ENCODE measurements at places on chromosomes 1 and 21.

DNA sequence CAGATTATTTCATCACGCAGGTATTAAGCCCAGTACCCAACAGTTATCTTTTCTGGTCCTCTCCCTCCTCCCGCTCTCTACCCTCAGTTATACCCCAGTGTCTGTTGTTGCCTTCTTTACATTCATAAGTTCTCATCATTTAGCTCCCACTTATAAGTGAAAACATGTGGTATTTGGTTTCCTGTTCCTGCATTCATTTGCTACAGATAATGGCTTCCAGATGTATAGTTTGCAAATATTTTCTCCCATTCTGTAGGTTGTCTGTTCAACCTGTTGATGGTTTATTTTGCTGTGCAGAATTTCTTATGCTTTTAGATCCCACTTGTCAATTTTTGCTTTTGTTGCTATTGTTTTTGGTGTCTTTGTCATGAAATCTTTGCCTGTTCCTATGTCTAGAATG lies 21.1 kb upstream of the KCNH1 start:
- peak; percentile 40 for DNase-seq

DNA sequence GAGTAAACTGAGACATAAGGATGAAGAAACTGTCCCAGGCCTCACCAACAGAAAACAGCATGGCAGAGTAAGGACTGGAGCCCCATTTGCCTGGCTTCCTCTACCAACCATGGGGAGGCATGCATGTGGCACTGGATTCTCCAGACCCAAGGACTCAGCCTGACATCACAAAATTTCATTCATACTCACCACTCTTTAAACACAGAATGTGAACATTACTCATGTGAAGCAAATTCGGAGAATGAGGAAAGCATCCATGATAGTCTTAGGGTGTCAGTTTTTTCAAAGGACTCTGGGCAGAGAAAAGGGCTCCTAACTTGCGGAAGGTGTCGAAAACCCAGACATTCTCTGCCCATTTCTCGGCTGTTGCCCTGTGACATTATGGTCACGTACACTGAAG lies 83.9 kb downstream of the PCNX2 start:
- no peak for DNase-seq

DNA sequence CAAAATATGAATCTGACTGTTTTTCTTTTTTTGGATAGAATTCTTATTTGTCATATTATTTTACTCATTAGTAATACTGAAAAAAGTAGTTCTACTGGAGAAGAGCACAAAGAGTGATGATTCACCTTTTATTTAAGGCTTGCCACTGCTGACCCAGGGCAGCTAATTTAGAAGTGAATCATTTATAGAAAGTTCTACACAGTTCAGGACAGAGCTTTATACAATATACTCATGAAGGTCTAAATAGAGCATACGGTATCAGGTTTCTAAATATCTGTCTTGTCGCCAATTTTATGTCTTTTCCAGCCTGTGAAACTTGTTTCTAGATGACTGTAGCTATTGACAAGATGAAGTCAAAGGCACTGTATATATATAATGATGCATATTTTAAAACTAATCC lies 25.0 kb downstream of the GIPC2 start:
- peak; percentile 96 for DNase-seq

GRCh38 chr1:89206373-89206772 lies 7.6 kb upstream of the GBP4 start:
- DNase-seq: no peak

DNA sequence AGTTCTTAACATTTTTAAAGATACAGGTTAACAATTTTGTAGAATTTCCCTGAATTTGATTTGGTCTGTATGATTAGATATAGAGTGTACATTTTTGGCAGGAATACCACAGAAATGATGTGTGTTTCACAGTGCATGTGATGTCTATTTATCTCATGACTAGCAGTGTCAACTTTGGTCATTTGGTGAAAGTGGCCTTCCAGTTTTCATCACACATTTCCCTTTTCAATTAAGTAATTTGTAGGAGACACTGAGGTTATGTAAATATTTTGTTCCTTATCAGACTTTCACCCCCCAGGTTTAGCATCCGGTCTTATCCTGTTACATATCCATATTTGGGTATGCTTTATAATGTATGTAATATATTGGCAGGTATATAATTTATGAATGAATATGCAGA lies 41.8 kb downstream of the MAP3K7CL start:
- DNase-seq: no peak

- no peak for DNase-seq
These were observed 200.6 kb downstream of the TRABD2B start for GRCh38 chr1:47796626-47797025.

DNA sequence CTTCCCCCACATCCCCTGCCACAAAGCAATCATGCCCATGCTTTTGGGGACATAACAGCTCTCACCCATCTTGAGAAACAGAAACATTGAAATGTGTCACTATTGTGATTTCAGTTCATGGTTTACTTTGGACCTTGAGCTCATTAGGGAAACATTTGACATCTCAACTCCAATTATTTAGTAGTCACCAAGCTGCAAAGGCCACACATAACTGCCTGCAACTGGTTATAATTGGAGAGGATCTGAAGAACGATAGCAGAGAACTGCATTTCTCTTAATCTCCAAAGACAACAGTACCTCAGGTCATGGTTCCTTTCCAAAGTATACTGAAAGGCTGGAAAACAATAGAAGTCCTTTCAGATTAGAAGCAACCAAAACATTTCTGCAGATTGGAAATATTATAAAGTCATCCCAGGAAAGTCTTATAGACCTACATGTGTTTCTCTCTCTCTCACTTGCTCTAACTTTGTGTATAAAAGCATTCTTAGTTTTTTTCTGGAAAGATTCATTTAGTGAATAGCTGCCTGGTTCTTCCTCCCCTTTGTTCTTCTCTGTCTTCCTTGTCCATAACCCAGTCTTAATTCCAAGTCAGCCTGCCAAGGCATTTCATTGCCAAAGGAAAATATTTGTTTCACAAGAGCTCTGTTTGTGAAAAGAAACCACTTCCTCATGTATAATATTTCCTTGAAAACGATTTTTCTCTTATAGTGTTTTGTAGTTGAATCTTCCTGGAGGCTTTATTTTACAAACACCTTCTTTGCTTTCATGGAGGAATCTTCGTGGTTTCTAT lies 426.8 kb downstream of the ADGRL2 start:
- DNase-seq: peak; percentile 51

GRCh38 chr1:201022493-201022819 lies 1.1 kb downstream of the KIF21B start:
- no peak for DNase-seq

DNA sequence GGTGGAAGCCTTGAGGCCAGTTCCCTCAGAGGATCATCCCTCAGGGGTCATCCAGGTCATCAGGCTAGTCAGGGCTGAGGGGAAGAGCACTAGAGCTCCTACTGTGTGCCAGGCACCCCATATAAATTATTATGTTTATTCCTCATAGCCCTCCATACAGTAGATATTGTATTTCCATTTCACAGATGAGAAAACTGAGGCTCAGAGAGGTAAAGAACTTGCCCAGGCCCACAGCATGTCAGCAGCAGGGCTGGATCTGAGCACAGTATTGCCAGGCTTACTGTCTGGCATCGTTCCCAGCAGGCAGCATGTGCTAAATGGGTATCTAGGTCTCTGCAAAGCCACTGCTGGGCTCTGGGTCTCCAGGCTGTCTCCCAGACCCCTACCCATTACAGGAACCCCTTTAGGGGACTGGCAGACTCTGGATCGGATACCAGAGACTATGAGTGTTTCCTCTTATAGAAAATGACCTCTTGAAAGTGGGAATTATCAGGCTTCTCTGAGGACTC lies 153.3 kb downstream of the PTPRU start:
- DNase-seq: no peak

GRCh38 chr1:79235301-79236002 lies 228.9 kb upstream of the ADGRL4 start:
- peak; percentile 29 for DNase-seq

DNA sequence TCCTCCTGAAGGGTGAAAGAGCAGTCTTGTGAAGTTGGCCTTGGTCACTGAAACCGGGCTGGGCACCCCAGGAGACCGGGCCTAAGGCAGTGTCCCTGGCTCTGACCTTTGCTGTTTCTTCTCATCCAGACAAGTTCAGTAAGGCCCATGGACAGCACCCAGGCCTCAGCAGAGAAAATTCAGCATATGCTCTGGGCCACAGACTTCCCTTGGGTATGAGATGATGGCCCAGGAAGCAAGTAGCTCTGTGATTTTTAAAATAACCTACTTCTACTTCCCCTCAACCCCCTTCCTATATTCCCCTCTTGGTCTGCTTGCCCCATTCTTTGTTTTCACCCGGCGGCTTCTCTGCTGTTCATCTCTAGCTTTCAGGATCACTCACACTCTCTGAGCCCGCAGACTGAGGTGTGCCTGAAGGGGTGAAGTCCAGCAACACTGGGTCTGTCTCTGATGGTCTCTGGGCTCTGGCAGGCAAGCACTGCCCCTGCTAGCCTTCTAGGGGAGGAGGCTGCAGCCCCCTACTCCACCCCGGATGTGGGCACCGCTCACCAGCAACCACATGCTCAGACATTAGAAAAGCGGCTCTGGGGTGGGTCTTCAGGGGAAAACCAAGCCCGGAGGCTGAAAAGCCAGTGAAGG lies 2.9 kb upstream of the GPR25 start:
- no peak for DNase-seq

DNA sequence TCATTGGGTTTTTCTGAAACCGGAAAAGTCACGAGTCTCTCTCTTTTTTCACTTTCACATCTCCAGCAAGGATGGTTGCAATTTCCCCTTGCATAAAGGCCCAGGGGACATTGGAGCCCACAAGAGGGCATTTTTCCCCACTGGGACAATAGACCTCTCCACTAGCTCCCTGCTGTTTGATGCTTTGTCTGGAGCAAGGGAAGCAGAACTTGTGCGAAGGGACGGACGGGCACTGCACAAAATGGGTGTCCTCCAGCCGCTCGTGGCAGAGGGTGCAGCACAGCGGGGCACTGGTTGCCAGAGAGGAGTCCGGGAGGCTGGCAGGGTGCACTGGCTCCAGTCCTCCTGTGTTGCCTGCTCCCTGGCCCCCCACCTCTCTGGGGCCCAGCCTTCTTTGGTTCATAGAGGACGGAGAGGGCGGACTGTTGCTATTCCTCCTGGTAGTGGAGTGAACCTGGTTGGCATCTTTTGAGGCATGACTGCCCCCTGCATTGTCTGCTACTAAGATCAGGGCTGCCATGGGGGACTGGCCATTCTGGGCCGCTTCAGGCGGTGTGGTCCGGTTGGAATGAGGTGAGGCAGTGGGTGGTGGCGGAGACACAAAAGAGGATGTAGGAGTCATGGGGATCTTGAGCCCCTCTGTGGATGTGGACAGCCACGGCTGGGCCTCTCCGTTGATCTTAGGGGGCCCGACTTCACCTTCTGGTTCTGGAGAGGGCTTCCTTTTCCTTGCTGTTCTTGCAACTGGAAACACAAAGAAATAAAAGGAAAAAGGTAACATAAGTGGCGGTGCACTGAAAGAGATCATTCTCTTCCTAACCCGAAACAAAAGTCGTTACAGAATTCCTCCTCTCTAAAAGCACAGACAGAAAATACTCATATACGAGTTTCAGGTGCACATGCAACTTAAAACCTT lies 2.6 kb downstream of the IRF2BP2 start:
- DNase-seq: peak; percentile 44

DNA sequence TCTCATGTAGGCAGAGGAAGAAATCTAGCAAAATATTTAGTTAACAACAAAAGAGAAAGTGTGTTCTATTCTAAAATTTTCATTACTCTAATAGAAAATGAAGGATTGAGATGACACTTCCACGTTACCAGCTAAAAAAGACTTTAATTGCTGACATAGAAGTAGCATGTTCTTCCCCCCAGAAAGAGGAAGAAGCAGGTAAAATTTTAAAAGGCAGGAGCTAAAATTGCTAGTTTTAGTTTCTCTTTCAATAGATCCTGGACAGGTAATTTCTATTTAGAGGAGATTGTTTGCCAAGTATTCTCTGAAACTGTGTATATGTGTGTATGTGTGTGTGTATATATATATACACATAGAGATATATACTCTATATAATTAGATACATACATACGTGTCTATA lies 248.1 kb upstream of the FMN2 start:
- DNase-seq: no peak

GRCh38 chr1:96887501-96887900 lies 165.9 kb downstream of the PTBP2 start:
- no peak for DNase-seq

DNA sequence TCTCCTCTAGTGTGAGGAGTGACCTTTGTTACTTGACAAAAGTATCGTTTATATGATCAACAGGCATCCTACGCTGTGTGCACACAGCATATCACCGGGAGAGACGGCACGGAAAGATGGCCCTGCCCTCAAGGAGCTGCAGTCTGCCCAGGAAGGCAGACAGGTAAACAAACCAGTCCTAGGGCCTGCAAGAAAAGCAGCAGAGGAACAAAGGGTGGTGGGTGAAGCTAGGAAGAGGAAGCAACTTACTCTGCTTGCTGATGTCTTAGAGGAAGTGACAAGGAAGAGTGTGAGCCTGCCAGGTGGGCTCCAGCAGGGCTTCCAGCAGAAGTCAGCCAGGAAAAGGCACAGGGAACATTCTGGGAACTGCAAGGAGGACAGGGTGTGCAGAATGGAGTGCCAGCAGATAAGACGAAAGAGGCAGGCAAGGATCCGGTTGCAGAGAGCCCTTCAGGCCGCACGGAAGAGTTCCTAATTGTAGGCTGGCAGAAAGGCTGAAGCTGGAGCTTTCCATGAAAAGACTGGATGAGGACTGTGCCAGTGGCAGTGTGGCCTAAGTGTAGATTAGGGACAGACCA lies 106.7 kb downstream of the SLC45A1 start:
- no peak for DNase-seq

GRCh38 chr1:20184997-20185833 lies 681 bp upstream of the UBXN10 start:
- no peak for DNase-seq

DNA sequence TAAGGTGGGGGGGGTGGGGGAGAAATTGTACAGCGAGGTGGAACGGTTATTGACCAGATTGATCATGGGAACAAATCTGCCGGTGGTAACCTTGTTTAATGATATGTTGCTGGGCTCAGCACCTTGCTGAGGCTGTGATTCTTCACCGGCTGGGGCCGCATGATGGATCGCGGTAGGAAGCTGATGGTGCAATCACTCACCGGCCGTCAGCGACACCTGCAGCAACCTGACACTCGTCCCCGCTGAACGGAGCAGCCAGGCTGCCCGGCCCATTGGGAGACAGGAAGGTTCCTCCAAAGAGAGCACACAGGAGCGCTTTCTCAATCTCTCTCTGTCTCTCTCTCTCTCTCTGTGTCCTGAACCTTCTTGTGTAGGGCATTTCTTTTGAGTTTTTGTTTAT lies 128.5 kb upstream of the RRP15 start:
- no peak for DNase-seq

- no peak for DNase-seq
These were observed 18.4 kb upstream of the F3 start for GRCh38 chr1:94559921-94560320.

GRCh38 chr1:50251702-50252101 lies 143.0 kb downstream of the ELAVL4 start:
- no peak for DNase-seq
